Activated naive CD8-positive, alpha-beta T cell treated with anti-CD3 and anti-CD28 coated beads, Interleukin-2, amount 50 U/mL, for 16 hours (primary cell): ENCODE measurements at places on chromosomes 11 and 22.

DNA sequence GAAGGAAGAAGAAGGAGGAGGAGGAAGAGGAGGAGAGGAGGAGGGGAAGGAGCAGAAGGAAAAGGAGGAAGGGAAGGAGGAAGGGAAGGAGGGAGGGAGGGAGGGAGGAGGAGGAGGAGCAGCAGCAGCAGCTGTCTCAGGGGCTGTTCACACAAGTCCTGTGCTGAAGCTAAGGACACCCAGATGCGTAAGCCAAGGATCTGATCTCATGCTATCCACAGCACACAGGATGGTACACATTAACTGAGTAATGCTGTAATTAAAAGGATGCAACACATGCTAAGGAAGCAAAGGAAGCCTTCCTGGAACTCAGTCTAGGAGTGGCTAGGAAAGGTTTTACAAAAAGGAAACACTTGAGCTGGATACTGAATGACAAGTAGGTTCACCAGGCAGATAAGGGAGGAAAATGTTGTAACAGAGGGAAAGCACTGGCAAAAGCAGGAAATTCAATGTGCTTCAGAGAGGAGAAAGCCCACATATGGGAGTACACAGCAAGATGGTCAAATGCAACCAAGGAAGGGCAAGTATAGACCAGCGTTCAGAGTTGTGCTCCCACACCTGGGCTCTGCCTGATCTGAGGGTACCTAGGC, 32.0 kb downstream of the TRIM66 start:
- no peak for DNase-seq

DNA sequence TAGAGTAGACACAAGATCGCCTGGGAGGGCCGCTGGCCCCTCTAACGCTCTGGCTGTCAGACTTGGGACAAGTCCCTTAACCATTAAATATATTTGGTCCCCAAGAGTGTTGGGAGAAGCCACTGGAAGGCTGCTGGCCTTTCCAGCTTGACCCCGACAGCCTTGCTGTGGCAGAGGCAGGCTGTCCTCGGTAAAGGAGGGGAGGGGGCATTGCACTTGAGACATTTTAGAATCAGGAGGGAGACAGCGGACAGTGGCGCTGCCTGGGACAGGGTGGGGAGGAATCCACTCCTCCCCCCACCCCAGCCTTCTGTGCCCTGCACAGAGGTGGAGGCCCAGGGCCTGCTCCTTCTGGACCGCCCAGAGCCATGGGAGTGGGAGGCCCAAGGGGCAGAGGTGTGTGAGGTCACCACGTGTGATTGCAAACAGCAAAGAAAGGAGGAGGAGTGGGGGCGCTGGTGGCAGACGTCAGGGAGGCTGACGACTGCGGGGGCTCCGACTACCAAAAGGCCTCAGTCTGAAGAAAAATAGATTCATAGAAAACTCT, 28.9 kb downstream of the APOL1 start:
- no peak for DNase-seq

- DNase-seq: no peak
Measured at GRCh38 chr11:20249796-20250195, 89.5 kb upstream of the DBX1 start.

DNA sequence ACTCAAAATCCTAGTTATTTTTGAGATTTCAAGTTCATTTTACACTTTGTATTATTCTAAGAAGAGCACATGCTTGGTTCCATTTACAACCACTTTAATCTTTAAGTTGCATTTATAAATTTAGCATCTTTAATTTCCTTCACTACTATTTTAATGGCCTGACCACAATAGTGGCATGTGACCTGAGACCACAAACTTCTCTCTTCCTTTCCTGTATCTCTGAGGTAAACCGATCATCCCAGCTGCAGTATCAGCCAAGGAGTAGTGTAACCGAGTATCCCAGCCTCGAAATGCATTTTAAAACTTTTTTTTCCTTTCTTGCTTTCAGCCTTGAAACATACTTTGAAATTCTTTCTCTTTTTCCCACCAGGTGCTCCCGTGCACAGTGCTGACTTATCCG, 28.7 kb upstream of the CBX6 start:
- DNase-seq: no peak

- DNase-seq: no peak
Measured at GRCh38 chr11:72432347-72433287, 1.7 kb downstream of the CLPB start.

DNA sequence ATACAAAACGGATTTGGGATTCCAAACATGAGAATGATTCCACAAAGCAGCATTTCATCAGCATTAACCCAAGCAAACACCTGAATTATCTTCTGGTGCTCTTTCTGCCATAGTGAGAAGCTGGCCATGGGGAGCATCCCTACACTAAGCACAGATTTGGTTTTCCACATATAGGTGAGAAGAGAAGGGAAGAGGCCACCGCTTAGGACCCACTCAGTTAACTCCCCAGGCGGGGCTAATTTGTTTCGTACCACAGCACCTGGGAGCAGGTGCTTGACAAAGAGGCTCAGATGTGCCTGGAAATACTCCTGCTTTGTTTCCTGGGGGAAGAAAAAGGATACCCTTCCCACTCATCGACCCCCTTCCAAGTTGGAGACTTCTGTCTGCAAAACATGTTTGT, 64.2 kb downstream of the RAB30 start:
- DNase-seq: no peak

- no peak for DNase-seq
Measured at GRCh38 chr22:50445071-50445879, 29.6 kb downstream of the SBF1 start.

GRCh38 chr11:47607380-47607779, 13.2 kb upstream of the C1QTNF4 start:
- no peak for DNase-seq

- no peak for DNase-seq
Measured at GRCh38 chr11:80261776-80262175, 820.9 kb upstream of the TENM4 start.

GRCh38 chr11:44351898-44352498, 42.1 kb upstream of the ALX4 start:
- DNase-seq: no peak

DNA sequence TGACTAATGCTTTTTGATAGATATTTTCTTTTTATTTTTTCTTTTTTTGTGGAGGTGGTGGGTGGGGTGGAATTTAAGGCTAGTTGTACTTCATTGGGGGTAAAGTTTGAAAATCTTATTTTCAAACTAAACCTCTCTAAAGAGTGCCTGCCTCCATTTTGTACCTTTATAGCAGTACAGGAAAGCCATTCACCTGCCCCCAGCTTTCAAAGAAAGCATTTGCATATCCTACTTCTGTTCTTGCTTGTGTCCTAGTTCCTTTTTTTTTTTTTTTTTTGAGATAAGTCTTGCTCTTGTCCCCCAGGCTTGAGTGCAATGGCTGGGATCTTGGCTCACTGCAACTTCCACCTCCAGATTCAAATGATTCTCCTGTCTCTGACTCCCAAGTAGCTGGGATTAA, 766.2 kb upstream of the LRRC4C start:
- no peak for DNase-seq

GRCh38 chr22:46067159-46068111, 82.9 kb upstream of the PPARA start:
- DNase-seq: no peak

- DNase-seq: no peak
Measured at GRCh38 chr11:55572548-55572947, 620 bp downstream of the OR4C16 start.
